ENCODE measurements at places on chromosomes 1 and 21.
A peak's percentile ranks its signal among the peaks of the same experiment; 100 is the strongest.

DNA sequence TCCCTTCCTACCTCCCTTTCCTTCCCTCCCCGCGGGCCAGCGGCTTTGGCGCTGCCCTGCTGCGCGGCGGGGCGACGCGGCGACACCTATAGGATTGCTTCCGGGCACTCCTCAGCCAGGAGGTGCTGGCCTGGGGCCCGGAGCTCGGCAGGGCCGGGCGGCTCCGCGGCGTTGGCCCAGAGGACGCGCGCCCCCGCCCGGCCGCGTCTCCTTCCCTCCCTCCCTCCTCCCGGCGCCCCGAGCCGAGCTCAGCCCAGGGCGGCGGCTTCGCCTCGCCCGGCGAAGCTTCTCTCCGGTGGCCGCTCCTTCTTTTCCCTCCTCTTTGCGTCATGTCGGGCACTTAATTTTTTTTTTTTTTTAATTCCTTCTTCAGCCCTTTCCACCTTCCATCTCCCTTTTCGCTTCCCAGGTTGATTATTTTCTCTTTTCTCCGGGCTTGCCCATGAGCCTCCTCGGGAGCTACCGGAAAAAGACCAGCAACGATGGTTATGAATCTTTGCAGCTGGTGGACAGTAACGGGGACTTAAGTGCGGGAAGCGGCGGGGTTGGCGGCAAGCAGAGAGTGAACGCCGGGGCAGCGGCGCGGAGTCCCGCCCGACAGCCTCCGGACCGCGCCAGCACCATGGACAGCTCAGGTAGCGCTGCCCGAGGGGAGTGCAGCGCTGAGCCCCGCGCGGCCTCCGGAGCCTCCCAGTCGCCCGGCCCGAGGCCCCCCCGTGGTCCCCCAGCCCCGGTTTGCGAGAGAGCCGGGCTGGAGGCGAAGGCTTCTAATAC, at the start of gene DNAJC6:
TSS of gene DNAJC6 (plus strand) at position 240 of the 774 bp plus-strand sequence. CDS start at position 443, 203 bp downstream.
- DNase-seq, result peak; percentile 71

DNA sequence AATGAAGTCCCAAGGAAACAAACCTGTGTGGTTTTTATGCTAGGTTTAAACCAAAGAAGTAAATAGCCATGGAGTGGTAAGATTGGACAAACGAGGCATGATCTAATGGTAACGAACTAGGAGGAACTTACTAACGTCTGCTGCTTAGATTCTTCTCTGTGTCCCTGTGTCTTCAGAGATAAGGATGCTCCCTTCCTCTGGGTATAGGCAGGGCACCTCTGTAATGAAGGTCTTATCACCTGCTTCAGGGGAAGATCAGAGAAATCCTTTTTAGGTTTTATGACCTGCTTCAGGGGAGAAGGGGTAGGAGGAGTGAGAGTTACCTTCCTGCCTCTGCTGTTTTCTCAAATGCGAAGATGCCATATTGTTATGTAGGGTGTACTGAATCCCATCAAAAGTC, 214.9 kb upstream of the L1TD1 start:
- DNase-seq, result no peak

GRCh38 chr1:30977105-30977504, 68.5 kb upstream of the SDC3 start:
- DNase-seq, result no peak

DNA sequence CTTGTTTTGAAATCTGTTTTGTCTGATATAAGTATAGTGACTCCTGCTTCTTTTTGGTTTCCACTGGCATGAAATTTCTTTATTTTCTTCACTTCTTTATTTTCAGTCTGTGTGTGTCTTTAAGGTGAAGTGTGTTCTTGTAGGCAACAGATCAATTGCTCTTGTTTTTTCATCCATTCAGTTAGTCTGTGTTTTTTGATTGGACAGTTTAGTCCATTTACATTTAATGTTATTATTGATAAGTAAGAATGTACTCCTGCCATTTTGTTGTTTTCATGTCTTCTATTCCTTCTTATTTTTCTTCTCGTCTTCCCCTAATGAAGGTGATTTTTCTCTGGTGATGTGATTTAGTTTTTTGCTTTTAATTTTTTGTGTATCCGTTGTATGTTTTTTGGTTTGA, 487.7 kb upstream of the PBX1 start:
- no peak for DNase-seq

GRCh38 chr21:35231090-35231489, 182.0 kb upstream of the RUNX1 start:
- DNase-seq, result no peak

DNA sequence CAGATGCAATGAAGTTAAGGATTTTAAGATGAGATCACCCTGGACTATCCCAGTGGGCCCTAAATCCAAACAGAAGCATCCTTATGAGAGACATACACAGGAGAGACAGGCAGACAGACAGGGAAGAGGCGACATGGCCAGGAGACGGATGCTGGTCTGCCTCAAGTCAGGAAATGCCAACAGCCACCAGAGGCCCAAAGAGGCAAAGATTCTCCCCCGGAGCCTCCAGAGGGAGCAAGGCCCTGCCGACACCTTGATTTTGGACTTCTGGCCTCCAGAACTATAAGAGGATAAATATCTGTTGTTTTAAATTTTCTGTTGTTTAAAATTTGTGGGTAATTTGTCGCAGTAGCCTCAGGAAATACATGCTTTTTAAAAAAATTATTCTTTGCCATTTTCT, 116.4 kb downstream of the GLIS1 start:
- DNase-seq, result no peak

- DNase-seq, result no peak
Observed at GRCh38 chr1:172885971-172886370, 164.8 kb downstream of the TNFSF18 start.

GRCh38 chr21:46392921-46393320, 65.8 kb upstream of the DIP2A start:
- no peak for DNase-seq

DNA sequence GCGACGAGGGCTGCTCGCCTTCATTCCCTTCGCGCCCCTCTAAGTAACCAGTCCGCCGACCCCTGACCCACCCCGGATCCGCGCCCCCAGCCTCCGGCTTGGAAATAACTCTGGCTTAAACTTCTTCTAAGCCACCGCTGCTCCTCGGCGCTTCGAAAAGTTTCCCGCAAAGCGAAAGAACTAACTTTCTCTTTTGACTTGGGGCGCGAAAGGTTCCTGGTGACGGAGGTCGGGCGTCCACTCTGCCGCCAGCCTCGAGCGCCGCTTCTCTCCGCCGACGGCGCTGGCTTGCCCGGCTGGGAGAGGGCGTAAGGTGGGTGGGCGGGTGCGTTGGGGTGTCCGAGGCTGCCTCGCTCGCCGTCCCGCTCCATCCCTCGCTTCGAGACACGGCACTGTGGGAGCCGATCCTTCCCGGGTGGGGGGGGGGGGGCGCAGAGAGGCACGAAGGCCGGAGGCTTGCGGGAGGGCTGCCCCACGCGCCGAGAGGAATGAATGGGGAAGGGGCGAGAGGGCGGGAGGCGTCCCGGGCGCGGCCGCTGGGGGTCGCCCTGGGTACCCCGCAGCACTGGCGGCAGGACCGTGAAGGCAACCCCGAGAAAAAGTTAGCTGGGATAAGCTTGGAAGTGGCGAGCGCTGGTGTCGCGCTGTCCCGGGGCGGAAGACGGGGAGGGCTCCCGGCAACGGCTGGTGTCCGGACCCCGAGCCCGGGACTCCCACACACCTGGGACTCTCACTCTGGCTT, 569 bp downstream of the ATF3 start:
- DNase-seq, result peak; percentile 54

DNA sequence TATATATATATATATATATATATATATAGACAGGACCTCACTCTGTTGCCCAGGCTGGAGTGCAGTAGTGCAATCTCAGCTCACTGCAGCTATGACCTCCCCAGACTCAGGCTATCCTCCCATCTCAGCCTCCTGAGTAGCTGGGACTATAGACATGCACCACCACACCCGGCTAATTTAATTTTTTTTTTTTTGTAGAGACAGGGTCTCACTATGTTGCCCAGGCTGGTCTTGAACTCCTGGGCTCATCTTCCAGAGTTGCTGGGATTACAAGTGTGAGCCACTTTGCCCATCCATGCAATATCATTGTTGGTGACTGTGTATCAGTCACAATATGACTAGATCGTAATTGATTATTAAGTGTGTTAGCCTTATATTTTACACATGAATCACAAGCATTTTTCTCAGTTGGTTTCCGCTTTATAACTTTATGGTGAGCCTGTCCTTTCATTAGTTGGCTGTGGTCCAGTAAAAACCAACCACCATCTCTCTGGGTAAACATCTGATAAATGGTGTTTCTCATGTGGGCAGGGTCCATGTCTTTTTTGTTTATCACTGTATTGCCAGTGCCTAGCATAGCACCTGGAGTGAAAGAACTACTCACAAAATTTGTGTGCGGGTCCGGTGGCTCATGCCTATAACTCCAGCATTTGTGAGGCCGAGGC, 63.6 kb downstream of the MYOM3 start:
- DNase-seq, result no peak

DNA sequence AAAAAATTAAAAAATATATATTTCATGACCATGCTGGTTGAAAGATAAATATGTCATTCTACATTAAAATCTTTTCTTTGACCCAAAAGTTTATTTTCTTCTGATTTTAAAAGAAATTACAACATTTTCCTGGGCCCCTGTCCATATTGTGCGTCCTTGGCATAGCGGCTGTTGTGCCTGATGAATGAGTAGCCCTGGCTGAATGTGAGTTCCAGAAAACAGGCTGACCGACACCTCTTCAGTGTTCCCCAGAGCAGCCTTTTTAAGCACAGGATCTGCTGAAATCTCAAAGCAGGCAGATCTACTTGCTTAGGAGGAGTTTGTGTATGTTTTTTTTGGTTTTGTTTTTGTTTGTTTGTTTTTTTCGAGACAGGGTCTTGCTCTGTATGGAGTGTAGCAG, 19.7 kb downstream of the KIAA1614 start:
- DNase-seq, result no peak

GRCh38 chr1:6461538-6462411, 4.2 kb downstream of the TNFRSF25 start:
- DNase-seq, result no peak

DNA sequence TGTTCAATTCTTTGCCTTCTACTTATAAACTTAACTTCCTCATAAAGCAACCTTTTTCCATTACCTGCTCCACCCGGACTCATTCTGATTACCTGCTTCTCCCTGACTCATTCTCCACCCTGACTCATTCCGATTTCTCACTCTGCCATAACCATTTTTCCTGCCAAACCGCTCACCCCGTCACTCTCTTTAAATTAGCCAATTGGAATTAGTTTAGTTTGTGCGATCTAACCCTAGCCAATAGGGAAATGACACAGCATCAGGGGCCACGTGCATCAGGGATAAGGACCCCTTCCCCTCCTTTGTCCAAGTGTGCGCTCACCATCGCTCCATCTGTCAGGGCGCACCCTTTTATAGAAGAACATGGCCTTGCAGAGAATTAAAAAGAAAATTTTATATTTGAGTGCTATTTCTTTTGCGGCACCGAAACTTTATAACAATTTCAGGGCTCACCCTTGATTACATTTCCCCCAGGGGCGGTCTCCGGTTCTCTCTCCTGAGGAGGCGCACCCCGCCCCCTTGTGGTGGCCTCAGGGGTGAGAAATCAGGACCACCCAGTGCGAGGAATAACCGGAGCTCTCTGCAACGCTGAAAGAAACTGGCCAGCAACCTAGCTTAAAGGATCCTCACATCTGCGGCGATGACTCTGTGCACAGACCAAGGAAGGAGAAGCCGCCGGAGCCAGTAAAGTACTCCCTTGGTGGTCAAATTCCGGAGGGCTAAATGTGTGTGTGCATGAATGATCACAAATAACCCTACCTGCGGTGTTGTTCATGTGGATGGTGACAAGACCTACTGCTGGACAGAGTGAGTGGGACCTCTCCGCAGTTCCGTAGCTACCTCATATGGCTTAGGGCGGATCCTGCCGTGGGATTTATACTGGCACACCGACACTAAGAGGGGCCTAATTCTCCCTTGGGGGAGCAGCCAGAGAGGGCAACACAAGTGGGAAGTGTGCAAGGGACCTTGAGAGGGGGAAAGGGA, 30.3 kb upstream of the CBR3 start:
- peak; percentile 22 for DNase-seq

DNA sequence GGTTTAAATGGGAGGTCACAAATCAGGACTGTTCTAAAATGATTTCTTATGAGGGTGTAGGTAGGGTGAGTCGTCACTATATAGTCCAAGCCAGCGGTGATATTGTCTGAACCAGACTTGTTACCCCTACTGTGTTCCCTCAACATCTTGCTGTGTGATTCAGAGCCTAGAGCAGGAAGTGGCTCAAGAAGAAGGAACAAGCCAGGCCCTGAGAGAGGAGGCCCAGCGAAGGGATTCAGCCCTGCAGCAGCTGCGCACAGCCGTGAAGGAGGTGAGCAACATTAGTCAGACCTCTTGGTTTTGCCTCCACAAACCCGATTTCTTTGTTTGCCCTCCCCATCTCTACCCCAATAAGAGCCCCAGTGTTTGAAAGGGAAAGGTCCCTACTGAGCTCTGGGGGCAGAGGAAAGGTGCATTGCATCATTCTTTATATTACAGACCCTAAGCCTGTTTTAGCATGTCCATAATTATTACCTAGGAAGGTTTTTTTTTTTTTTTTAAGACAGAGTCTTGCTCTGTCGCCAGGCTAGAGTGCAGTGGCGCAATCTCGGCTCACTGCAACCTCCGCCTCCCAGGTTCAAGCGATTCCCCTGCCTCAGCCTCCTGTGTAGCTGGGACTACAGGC, 5.0 kb upstream of the SH3BGRL3 start:
- no peak for DNase-seq

DNA sequence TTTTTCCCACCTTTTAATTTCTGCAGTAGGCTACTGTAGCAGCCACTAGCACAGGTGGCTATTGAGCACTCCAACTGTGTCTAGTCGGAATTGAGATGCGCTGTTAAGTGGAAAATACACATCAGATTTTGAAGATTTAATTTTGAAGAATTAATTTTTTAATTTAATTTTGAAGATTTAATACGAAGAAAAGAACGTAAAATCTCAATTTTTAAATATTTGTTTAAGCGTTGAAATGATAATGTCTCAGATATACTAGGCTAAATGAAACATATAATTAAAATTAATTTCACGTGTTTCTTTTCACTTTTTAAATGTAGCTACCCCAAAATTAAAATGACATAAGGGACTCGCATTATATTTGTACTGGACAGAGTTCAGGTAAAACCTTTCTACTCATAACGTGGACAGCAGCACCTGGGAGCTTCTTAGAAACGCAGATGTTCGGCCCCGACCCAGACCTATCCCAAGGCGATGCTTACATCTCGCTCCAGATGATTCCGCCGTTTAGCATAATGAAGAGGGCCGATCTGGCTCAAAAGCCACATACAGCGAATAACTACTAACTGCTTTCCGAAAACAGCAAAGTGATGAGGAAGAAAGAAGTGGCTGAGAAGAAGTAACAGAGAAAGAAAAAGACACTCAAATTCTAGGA, 717 bp downstream of the CRYZL1 start:
- DNase-seq, result no peak

DNA sequence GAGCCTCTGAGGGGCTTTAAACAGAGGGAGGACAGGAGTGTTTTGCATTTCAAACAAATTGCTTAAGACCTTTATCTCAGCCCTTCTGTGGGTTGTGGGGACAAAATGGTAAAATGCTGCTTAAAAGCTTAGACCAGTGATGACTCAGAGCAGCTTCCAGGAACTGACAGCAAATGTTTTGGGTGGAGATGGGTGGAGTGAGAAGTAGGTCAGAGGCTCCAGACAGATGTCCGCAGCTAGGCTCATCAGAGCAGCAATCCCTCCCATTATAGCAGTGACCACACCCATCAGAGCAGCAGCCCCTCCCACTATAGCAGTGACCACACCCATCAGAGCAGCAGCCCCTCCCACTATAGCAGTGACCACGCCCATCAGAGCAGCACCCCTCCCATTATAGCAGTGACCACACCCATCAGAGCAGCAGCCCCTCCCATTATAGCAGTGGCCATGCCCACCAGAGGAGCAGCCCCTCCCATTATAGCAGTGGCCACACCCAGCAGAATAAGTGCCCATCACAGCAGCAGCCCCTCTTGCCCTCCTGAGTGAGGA, 532.2 kb downstream of the MATN1 start:
- no peak for DNase-seq

- DNase-seq, result no peak
Observed at GRCh38 chr1:196438329-196438728, 169.9 kb downstream of the KCNT2 start.

Data from anterior cingulate cortex (tissue), 58 donors.